ENCODE measurements at places on chromosomes 7 and 10.

GRCh38 chr7:3135626-3136025, 92.0 kb upstream of the CARD11 start:
- no peak for DNase-seq

DNA sequence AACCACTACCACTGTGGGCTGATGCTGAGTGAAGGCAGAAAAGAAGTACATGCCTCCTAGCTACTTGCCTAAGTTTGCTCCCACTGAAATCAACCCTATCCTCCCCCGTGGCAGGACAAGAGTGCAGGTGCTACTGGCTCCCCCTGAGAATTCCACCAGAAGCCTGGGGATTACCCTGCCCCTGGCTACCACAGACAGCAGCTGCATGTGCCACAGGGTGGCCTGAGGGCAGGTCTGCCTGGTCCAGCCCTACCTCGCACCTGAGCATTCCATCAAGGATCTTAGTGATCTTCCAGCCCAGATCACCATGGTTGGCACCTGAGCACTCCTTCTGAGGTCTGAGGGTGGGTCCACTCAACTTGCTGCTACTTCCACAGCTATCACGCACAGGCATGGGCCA, 176.4 kb upstream of the SMIM30 start:
- no peak for DNase-seq

DNA sequence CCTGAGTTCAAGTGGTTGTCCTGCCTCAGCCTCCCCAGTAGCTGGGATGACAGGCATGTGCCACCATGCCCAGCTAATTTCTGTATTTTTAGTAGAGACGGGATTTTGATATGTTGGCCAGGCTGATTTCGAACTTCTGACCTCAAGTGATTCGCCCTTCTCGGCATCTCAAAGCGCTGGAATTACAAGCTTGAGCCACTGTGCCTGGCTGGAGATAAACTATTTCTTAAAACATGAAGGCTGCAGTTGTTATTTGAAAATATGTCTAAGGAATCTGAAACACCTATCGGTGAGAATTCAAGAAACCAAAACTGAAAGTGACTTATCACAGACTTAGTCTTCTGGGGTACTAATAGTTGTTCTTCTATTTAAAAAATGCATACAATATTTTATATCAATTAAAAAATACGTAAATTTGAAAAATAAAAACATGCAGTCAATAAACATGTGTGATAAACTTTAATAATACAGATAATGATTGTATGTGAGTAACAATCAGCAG, 176.9 kb upstream of the PRSS58 start:
- DNase-seq, result no peak

GRCh38 chr7:95469848-95470247, 15.9 kb upstream of the ASB4 start:
- no peak for DNase-seq

DNA sequence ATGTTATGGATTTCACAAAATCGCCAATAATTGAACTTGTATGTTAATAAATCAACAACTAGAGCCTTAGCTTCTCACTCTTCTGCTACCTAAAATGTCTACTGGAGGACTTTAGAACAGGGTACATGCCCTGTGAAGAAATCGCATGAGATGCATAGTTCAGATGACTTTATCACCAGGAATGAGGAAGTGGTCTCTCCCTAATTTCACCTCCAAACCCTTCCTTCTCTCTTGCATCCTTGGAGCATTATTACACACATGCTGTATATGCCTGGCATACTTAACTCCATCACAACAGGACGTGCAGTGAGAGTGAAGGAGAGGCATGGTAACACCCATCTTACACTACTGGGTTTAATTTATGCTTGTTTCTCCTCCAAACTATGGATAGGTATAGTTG, 27.8 kb downstream of the RHEB start:
- no peak for DNase-seq

- no peak for DNase-seq
These were observed 29.7 kb downstream of the PPIF start for GRCh38 chr10:79376751-79377556.
